Epithelial cell of proximal tubule (primary cell): ENCODE measurements at places on chromosomes 4 and X. TPM values are rescaled to one million over a fixed set of nuclear protein-coding genes. Genes with fewer than 3 reads are reported as not detected.

The C4orf36 gene
- total RNA-seq = 0.80 and 1.1 TPM in 2 replicates

The LRRC66 gene
- total RNA-seq = 0.07 TPM in 1 of 2 replicates, not detected in the other

The BEX1 gene
- 9.1 and 13.7 TPM in 2 replicates for total RNA-seq

The FDCSP gene
- not detected in 2 replicates for total RNA-seq

The SLC6A14 gene
- under 0.01 and 0.07 TPM in 2 replicates for total RNA-seq

The VCX3A gene
- total RNA-seq = not detected in 2 replicates

The PRKG2 gene
- 0.51 and 1.2 TPM in 2 replicates for total RNA-seq

The HTN3 gene
- total RNA-seq = not detected in 2 replicates

The RHOXF2B gene
- total RNA-seq = not detected in 2 replicates

The ZFP42 gene
- total RNA-seq = 1.8 and 8.0 TPM in 2 replicates

The WAS gene
- total RNA-seq = 0.29 TPM in 1 of 2 replicates, not detected in the other
